ENCODE measurements at places on chromosomes 4 and X.

- DNase-seq: peak; percentile 21
Observed at GRCh38 chr4:87901422-87901992, 68.7 kb downstream of the MEPE start.

- DNase-seq: no peak
Observed at GRCh38 chrX:6299724-6300123, 71.1 kb upstream of the NLGN4X start.

- no peak for DNase-seq
Observed at GRCh38 chr4:8312976-8313375, 43.4 kb downstream of the HTRA3 start.

- no peak for DNase-seq
Observed at GRCh38 chr4:82774711-82775171, 23.9 kb downstream of the SCD5 start.

GRCh38 chr4:33890841-33891240 is 2353.5 kb downstream of the ARAP2 start:
- no peak for DNase-seq

- DNase-seq: no peak
Observed at GRCh38 chrX:31190221-31190975, 118.6 kb upstream of the FTHL17 start.

- DNase-seq: no peak
Observed at GRCh38 chr4:120331486-120332370, 265.1 kb upstream of the MAD2L1 start.

- DNase-seq: peak; percentile 31
Observed at GRCh38 chr4:152310257-152310656, 225.6 kb downstream of the FBXW7 start.

GRCh38 chr4:144350706-144351105 is 210.2 kb upstream of the GYPA start:
- DNase-seq: peak; percentile 9

DNA sequence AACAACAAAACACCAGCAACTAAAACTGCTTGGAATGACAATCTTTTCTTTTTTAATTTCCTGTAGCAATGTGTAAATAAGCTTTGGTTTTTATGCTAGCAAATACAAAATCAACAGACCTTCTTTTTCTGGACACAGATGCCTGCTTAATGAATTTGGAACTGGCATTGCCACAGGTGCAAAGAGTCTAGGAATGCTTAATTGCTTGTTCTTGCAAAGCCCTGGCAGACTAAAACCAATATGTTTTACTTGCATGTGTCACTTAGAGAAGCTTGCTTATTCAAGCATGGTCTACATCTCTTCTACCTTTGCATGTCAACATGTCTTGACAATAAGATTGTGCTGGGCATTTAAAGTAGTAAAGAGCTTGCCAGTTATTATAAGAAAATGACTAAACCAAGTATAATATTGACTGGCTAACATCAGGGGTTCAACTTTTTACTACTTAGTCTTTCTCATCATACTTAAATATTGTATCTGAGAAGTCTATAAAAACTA is 656.7 kb upstream of the NDST4 start:
- no peak for DNase-seq

- DNase-seq: no peak
Observed at GRCh38 chrX:66142351-66142750, 21.7 kb upstream of the HEPH start.

DNA sequence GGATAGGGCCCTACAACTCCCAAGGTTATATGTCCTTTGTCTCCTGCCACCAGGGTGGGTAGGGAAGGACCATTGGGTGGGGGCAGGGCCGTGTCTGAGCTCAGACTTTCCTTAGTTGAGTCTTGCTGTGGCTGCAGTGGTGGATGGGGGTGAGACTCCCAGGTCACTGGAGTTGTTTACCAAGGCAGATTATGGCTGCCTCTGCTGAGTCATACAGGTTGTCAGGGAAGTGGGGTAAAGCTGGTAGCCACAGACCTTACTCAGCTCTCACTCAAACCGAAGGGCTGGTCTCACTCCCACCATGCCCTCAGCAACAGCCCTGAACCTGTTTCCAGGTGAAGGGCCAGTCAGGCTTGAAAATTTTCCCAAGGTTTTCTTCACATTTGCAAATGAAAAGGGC is 58.8 kb upstream of the FAAH2 start:
- DNase-seq: no peak

- DNase-seq: peak; percentile 63
Observed at GRCh38 chrX:78650906-78651437, 8.2 kb downstream of the RTL3 start.

- no peak for DNase-seq
Observed at GRCh38 chrX:29634516-29634915, 580.8 kb upstream of the MAGEB2 start.

- no peak for DNase-seq
Observed at GRCh38 chr4:19514276-19515070, 737.2 kb upstream of the SLIT2 start.

DNA sequence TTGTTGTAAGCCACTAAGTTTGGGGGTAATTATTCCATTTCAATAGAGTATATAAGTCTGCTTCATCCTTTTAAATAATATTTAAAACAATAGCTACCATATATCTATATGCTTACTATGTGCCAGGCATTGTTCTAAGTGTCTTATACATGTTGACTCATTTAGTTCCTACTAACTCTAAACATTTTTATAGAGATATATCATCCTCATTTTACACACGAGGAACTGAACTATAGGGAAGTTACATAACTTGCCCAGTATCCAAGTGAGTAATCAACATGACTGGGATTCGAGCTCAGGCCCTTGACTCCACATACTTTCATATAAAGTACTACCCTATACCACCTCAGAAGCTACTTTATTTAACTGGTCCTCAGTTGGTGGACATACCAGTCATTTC is 175.3 kb upstream of the RAI2 start:
- DNase-seq: no peak

GRCh38 chr4:16029262-16029661 is 54.6 kb downstream of the PROM1 start:
- peak; percentile 40 for DNase-seq

DNA sequence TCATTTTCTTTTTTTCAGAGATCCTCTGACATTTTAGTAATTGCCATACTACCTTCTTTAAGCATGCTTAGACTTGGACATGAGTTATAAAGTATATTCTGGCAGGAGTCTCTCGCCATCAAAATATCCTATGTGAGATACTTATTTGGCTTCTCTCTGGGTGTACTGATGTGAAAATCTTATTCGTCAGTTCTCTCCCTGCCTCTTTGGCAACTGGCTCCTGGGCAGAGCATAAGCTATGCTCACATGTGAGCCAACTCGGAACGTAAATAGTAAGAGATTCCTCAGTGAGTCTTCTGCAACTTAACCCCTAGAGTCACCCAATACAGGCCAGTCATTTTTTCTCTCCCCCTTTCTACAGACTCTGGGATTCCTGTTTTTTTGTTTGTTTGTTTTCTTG is 91.6 kb downstream of the MAGEB17 start:
- DNase-seq: peak; percentile 1

- DNase-seq: no peak
Observed at GRCh38 chr4:139167774-139168444, 9.1 kb downstream of the ELF2 start.

DNA sequence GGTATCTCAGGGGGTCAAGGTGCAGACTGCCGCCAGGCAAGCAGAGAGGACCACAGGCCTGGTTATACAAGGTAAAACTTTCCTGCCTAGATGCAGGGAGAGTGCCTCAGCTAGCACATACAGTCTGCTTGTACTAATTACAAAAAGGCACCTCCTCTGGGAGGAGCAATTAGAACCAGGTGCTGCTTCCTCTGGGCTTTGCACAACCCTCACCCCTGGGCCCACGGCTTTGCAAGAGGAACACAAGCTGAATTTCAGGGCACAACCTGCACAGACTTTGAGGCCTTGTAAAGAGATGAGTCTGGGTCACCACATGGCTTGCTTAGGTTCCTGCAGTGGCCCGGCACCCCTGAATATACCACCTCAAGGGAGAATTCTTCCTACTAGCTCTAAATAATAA is 9.2 kb upstream of the CITED1 start:
- DNase-seq: no peak

- no peak for DNase-seq
Observed at GRCh38 chr4:120568731-120569130, 353.8 kb downstream of the PRDM5 start.

GRCh38 chr4:1337951-1338751 is 8.9 kb upstream of the UVSSA start:
- no peak for DNase-seq

DNA sequence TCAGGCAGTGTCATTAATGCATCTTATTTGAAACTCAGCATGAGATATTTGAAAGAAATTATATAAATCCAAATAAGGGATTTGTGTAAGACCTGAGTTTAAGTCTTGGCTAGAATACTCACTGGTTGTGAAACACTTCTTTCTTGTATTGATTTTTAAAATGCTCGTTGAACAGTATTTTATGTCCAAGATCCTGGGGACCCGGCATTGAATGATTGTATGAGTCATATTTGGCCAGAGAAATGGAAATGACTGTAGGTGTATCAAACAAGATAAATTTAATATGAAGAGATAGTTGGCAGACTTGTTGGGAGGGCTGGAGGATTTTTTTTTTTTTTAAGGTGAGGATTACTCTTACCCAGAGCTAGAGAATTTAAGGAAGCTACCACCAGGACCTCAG is 606.1 kb upstream of the CPEB2 start:
- DNase-seq: no peak

GRCh38 chr4:25535278-25535677 is 120.4 kb upstream of the SLC34A2 start:
- no peak for DNase-seq

- no peak for DNase-seq
Observed at GRCh38 chr4:122003335-122003734, 51.5 kb upstream of the TRPC3 start.

- DNase-seq: no peak
Observed at GRCh38 chrX:151081016-151081415, 95.4 kb upstream of the GPR50 start.

DNA sequence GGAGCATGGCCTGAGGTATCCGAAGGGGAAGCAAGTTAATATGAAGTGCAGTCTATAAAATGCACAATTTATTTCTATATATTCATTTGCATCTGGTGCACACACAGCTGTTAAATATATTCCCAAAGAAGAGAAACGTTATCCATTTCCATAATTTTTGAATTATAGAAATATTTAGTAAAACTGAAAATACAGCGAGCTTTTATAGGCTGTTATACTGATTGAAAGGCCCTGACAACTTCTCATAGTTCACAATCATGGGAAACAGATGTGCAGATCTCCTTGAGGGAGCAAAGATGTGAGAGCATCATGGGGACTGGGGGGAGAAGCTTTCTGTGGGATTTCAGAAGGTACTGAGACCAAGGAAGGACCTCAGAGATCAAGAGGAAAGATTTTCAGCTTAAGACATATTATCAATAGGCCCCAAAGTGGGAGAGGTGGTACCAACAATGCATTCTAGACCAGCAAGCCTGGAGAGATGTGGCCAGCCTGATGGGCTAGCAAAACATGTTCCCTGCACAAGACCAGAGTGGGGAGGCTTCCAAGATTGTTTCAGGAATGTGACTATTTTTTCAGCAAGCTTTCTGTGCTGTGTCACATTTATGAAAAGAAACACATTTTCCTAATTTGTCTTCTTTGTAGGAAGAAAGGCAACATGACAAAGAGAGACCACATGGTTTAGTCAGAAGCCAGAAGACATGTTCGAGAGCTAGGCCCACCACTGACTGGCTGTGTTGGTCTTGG is 256.0 kb upstream of the SFRP2 start:
- no peak for DNase-seq

Data from AG04449 (cell line).